Progenitor cell of endocrine pancreas (in vitro differentiated cells): ENCODE measurements at places on chromosomes 12 and 14. TPM values are rescaled to one million over a fixed set of nuclear protein-coding genes. Genes with fewer than 3 reads are reported as not detected.

Gene TRHDE
- total RNA-seq: 2.0 and 2.7 TPM in 2 replicates

Gene PLD4
- total RNA-seq: 0.05 TPM in 1 of 2 replicates, not detected in the other

GRCh38 chr14:58238252-58239243 lies 6.1 kb upstream of the PSMA3 start:
- H3K27ac ChIP-seq: no peak overlapping the region
- no peak for DNase-seq
- H3K4me1 ChIP-seq: peaks cover 4% of the 10 kb centered on the region
- no peaks in the 10 kb centered on the region for H3K27me3 ChIP-seq
- H3K4me3 ChIP-seq: no peak overlapping the region
- no peaks in the 10 kb centered on the region for H3K36me3 ChIP-seq

DNA sequence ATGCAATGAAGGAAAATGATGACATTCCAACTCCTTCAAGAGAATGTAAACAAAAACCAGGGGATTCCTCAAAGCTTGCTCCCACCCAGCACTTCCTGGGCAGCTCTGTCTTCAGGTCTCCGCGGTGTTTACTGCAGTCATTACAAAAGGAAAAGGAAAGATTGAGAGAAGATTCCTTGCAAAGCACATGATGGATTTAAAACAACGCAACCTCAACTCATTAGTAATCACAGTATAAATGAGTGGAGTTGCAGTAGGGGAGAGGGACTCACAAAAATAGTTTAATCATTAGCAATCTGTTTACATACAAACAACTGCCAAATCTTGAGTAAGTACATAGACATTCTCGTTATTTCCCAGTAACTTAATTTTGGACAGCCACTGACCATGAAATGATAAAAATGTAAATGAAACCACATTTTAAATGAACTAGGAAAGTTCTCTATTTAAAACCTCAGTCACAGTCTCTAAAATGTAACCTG lies 49.7 kb upstream of the OVCH1 start:
- H3K4me3 ChIP-seq: no peak overlapping the region
- H3K27me3 ChIP-seq: no peaks in the 10 kb centered on the region
- H3K27ac ChIP-seq: no peak overlapping the region
- DNase-seq: no peak
- no peaks in the 10 kb centered on the region for H3K36me3 ChIP-seq
- peaks cover 14% of the 10 kb centered on the region for H3K4me1 ChIP-seq
